ENCODE measurements at places on chromosomes 1 and 21.

GRCh38 chr1:245751726-245752470 is 597.1 kb downstream of the KIF26B start:
- no peak for DNase-seq

- no peak for DNase-seq
These were observed 92.4 kb upstream of the GPR88 start for GRCh38 chr1:100445565-100445964.

- no peak for DNase-seq
These were observed 134.7 kb downstream of the PTPRC start for GRCh38 chr1:198773523-198773922.

DNA sequence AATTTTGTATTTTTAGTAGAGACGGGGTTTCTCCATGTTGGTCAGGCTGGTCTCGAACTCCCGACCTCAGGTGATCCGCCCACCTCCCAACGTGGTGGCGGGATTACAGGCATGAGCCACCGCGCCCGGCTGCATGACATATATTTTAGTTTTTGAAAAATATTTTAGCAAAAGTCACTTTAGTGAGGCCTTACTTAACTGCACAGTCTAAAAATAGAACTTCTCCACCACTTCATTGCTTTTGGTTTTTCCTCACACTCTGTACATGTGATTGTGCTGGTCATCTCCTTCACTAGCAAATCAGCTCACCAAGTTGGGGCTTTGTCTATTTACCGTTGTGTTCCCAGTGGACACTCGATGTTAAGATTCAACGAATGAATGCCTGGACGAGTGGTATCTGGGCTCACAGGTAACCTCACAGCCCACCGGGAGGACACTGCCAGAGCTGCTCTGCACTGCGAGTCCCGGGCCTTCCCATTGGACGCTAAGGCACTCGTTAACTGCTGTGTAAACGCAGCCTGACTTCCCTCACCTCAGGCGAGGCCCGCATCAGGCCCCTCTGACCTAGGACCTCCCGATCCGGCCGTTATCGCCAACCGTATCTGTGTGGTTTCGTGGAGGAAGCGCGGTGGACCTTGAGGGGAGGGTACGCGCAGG is 14.0 kb upstream of the ZNF692 start:
- DNase-seq, result peak; percentile 75

- no peak for DNase-seq
These were observed 28.0 kb downstream of the RRP1 start for GRCh38 chr21:43817157-43818086.

- peak; percentile 16 for DNase-seq
These were observed 115.3 kb upstream of the FMN2 start for GRCh38 chr1:239976130-239976968.

GRCh38 chr1:4367230-4367777 is 287.1 kb upstream of the AJAP1 start:
- no peak for DNase-seq

DNA sequence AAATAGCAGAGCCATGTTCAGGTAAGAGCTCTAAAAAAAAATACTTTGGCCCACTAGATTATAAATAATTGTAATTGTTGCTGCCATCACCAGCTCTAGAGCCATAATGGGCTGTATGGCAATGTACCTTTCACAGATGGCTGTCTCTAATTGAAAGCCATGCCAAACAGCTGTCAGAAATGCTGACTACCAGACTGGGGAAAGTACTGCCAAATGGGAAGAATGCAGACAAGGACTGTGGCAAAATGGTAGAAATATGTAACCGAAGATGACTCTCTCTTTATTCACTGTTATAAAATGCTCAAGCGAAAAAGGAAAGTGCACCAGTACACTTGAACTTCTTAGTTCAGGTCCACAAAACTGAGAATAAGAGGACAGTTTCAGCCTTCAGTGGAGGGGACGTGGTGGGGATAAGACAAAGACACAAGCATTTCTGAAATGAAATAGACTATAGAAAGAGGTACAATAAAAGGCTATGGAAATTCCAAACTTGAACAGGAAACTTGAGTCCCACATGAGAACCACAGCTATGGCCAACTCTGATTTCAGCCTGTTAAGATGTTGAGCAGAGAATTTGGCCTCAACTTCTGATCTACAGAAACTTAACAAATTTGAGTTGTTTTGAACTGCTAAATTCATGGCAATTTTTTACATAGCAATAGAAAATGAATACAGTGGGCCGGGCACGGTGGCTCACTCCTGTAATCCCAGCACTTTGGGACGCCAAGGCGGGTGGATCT is 46.5 kb upstream of the LPGAT1 start:
- no peak for DNase-seq

DNA sequence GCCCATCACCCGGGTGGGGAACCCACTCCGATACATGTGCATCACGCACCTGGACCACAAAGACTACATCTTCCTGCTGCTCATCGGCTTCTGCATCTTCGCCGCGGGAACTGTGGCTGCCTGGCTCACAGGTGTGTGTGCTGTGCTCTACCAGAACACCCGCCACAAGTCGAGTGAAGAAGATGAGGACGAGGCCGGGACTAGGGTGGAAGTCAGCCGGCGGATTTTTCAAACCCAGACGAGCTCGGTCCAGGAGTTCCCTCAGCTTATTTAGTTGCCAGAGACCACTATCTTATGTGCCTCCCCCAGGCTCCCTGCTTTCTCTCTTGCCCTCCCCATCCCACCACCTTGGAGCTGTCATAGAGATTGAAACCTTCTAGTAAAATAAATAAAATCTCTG is 19.8 kb downstream of the LRRC52 start:
- DNase-seq, result no peak

- no peak for DNase-seq
These were observed 24.2 kb downstream of the OLFML3 start for GRCh38 chr1:114003431-114003830.

- DNase-seq, result no peak
These were observed 962 bp upstream of the MAN1C1 start for GRCh38 chr1:25615563-25616094.

DNA sequence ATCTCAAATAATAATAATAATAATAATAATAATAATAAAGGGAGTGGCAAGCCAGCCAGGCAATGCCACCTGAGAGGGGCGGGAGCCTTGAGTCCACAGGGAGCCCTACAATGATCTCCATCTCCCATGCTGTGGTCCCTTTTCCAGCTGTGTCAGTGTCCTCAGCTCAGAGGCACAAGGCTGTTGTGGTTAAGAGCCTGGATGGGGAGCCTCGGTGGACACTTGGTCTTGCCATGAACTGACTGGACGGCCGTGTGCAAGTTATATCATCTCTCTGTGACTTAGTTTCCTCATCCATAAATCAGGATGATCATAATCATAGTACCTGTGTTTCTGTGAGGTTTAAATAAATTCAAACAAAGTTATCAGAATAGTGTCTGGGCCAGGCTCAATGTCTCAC is 127.8 kb upstream of the TIAM1 start:
- DNase-seq, result no peak

DNA sequence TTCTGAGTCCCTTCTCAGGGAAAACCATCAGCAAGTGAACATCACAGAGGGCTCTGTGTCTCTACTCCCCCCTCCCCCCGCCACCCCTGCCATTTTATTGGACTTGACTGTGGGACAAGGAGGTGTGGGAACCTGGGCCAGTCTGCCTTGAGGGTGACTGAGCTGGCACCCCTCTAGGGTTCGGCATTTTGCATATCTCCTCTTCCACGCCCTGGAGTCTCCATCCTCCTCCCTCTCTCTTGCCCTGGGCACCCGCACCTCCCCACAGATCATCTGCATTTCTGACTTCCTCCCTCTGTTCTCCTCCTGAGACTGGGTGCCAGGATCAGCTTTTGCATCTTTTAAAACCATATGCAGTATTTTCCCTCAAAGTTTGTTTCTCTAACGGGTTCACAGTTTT is 107.1 kb upstream of the ERRFI1 start:
- no peak for DNase-seq

- no peak for DNase-seq
These were observed 8.6 kb downstream of the JAM2 start for GRCh38 chr21:25647647-25648046.

- DNase-seq, result no peak
These were observed 1.2 kb downstream of the GAS5 start for GRCh38 chr1:173866413-173867115.

- no peak for DNase-seq
These were observed 13.5 kb upstream of the MYOM3 start for GRCh38 chr1:24125456-24125855.

DNA sequence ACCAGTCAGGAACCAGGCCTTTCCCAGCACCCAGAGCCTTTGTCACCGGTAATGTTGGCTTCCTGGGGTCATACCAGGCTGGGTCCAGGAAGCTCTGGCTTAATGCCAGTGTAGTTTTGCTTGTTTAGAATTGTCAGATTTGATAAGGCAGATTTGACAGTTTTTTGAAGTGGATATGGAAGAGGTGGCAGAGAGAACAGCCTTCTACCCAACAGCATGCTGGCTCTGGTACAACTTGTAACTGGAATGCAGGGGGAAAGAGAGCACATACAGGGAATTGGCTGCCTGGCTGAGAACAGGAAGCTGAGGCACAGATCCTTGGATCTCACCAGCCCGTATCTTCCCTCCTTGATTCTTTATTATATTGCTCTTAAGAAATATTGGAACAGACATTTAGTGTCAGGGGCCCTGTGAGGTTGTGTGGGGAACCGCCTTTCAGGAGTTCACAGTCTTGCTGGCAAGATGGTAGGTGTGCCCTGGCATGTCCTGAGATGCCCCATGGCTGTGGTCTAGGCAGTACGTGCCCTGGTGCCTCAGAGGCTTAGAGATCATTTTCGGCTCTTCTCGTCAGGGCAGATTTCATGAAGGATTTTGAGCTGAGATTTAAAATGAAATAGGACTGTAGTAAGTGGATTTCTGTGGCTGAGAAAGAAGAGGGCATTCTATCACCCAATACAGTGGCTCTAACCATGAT is 227.0 kb downstream of the PBX1 start:
- no peak for DNase-seq

- no peak for DNase-seq
These were observed 418.2 kb upstream of the NFIA start for GRCh38 chr1:60664086-60664625.

DNA sequence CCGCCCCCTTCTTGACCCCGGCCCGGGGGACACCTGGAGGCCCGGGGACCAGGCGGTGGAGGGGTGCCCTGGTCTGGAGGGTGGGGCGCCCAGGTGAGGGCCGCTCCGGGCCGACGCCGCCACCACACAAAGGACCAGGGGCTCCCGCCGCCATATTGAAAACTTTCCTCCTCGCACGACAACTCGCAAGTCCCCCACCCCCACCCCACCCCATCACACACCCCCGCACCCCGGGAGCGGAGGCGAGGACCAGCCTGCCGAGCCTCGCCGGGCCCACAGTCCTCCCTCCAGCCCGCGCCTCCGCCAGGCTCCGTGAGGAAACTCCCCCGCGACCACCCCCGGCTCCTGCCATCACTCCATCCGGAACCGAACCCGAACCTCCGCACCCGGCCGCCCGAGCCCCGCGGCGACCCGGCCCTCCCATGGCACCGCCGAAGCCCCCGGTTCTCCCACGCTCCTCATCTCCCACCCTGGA is 733 bp downstream of the KDM5B start:
- DNase-seq, result no peak

DNA sequence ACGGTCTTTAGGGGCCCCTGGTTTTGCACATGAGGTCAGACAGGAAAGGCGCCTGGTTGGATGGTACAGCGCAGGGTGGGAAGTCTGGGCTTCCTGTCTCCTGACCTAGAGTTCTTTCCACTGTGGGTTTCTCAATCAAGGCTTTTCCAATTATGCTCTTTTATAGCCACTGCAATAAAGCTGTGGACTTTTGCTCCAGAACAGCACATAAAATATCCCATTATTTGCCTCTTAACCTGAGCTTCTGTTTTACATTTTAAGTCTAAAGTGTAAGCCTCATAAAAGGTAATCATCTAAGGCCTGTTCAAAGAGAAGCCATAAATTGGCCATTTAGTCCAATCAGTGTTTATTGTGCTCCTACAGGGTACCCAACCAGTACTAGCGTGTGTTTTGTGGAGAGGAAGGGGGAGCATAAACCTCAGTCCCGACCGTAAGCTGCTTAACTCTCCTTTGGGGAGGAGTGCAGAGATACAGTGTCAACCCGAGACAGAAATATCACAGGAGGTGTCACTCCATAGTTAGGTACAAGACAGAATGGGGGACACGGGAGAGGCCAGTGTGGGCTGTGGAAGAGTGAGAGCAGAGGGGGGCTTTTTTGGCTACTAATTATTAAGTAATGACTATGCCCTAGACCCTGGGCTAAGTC is 270.0 kb downstream of the TRABD2B start:
- DNase-seq, result no peak

GRCh38 chr1:167641786-167642500 is 11.9 kb downstream of the RCSD1 start:
- DNase-seq, result no peak

GRCh38 chr1:151853411-151853943 is at the start of gene THEM5:
TSS of gene THEM5 (minus strand) at chr1:151853712. CDS start at chr1:151853565, 147 bp downstream.
- DNase-seq, result no peak

GRCh38 chr1:42206164-42206563 is 41.6 kb upstream of the GUCA2A start:
- no peak for DNase-seq

- DNase-seq, result no peak
These were observed 317.7 kb upstream of the DAB1 start for GRCh38 chr1:57741521-57741920.

- DNase-seq, result no peak
These were observed 38.6 kb upstream of the ETS2 start for GRCh38 chr21:38766987-38767722.

GRCh38 chr1:33624261-33624990 is 152.0 kb downstream of the ZSCAN20 start:
- DNase-seq, result no peak

DNA sequence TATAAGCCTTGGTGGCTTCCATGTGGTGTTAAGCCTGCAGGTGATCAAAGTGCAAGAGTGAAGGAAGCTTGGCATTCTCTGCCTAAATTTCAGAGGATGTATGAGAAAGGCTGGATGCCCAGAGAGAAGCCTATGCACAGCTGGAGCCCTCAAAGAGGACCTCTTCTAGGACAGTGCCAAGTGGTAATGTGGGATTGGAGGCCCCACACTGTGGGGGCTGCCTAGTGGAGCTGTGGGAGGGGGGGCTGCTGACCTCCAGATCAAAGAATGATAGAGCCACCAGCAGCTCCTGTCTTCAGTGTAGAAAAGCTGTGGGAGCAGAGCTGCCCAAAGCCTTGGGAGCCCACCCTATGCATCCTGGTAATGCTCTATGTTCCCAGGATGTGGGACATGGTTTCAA is 1512.7 kb upstream of the TPTE start:
- DNase-seq, result no peak

GRCh38 chr1:61956016-61956645 is 213.9 kb downstream of the PATJ start:
- no peak for DNase-seq

DNA sequence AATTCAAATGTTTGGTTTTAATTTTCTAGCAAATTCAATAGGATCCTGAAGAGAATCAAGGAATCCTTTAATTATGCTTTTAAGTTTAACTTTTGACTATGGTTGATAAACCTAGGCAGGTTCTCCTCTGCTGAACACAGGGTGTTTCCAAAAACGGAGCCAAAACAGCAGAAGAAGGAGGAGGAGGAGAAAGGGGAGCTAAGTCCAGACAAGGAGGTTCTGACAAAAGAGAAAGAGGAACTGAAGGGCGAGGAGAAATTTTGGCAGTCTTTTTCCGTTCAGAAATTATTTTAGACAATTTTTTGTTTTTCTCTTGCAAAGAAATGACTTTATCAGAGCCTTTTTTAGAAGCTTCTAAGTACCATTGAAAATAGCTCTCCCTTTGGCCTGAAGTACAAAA is 33.2 kb upstream of the FNBP1L start:
- DNase-seq, result no peak

GRCh38 chr1:241992734-241993133 is 6.2 kb downstream of the MAP1LC3C start:
- peak; percentile 42 for DNase-seq

GRCh38 chr1:175303201-175303707 is 110.7 kb upstream of the KIAA0040 start:
- DNase-seq, result no peak

GRCh38 chr1:70896224-70896623 is 151.4 kb downstream of the PTGER3 start:
- no peak for DNase-seq

Data from RCC 7860 (cell line).